ENCODE measurements at places on chromosomes 7 and 10. TPM values are rescaled to one million over a fixed set of nuclear protein-coding genes. Genes with fewer than 3 reads are reported as not detected.

The SPDYE18 gene
- 0.49 TPM for polyA plus RNA-seq

The NOS3 gene
- 12.5 TPM for polyA plus RNA-seq

DNA sequence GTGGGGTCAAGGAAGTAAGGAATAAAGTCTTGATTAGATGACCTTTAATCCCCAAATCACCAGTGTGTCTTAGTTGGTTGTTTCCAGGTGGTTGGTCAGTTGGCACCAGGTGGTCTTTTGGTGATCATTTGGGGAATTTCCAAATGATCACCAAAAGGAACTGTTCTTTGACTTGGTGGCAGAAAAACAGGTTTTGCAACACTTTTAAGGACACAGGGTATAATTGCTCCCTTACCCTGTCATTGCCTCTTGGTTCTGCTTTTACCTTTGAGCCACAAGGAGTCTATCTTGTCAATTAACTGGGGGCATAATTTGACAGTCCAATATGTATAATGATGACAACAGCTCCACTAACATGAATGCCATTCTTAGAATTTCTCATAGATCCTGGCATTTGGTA lies 104.2 kb downstream of the ADK start:
- no peak overlapping the region for H3K4me3 ChIP-seq
- no peaks in the 10 kb centered on the region for H3K36me3 ChIP-seq
- peaks cover 16% of the 10 kb centered on the region for H3K4me1 ChIP-seq
- no peak overlapping the region for H3K27ac ChIP-seq
- H3K27me3 ChIP-seq: no peaks in the 10 kb centered on the region

The LRIT1 gene
- not detected for polyA plus RNA-seq

The LRMDA gene
- polyA plus RNA-seq: 11.9 TPM

The SPDYE16 gene
- polyA plus RNA-seq: 0.61 TPM

The CALHM3 gene
- polyA plus RNA-seq: 1.5 TPM

DNA sequence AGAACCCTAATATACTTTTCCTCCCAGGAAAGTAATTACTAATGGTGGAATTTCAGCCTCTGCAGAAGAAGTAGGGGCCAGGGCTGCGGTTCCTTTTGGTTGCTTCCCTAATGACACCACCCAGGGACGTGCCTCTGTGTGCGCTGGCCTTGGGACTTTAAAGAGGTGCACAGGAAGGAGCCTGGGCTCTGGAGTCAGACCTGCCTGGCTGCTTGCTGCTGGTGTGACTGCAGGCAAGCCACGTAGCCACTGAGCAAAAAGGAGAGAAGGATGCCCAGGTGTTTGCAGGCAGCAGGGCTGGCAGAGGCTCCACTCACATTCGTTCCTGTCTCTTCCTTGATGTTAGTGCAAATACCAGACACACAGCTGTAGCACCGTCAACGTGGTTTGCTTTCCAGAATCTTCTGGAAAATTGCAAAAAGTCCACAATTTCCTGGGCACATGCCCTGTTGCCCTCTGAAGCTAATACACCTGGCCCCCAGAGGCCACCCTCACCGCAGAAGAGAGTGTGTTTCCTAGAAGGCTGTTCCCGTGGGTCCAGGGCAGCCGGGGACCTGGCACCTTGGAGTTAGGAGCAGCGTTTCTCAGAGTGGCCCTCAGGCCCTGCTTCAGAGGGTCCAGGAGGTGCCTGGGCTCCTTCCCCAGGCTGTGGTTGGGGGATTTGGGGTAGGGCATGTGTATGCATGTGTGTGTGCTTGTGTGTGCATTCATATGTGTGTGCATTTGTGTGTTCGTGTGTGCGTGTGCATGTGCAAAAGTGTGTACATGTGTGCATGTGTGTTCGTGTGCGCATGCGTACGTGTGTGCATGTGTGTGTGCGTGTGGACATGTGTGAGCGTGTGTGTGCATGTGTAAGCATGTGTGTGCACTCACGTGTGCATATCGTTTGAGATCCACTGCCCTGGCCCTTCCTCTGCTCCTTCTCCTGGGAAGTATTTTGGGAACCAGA lies 12.8 kb upstream of the PRKAG2 start:
- H3K27ac ChIP-seq: no peak overlapping the region
- no peaks in the 10 kb centered on the region for H3K27me3 ChIP-seq
- DNase-seq: no peak
- no peak overlapping the region for H3K4me3 ChIP-seq
- no peaks in the 10 kb centered on the region for H3K36me3 ChIP-seq

DNA sequence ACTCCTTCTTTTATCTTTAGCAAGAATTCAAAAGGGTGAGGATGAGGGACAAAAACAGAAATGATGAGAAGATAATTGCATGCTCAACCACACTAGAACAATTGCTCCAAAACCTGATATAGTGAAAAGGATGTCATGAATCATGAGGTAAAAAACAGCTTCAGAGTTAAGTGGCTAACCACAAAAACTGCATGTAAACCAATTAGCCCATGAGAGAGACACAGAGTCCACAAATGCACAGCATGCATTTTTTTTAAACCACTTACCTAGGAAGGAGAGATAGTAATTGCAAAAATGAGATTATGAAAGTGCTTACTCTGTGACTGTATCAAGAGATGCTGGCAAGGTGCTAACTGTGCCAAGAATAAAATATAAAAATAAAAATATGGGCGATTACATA lies 132.9 kb downstream of the MBL2 start:
- no peaks in the 10 kb centered on the region for H3K4me1 ChIP-seq
- no peak for DNase-seq
- H3K27me3 ChIP-seq: no peaks in the 10 kb centered on the region
- no peak overlapping the region for H3K4me3 ChIP-seq
- no peaks in the 10 kb centered on the region for H3K36me3 ChIP-seq

GRCh38 chr7:74362266-74362665 lies 73.1 kb downstream of the CLIP2 start:
- H3K4me1 ChIP-seq: no peaks in the 10 kb centered on the region
- no peak overlapping the region for H3K4me3 ChIP-seq
- H3K27ac ChIP-seq: no peak overlapping the region
- no peaks in the 10 kb centered on the region for H3K27me3 ChIP-seq
- no peak for DNase-seq

The H2BK1 gene
- not detected for polyA plus RNA-seq

GRCh38 chr7:69699931-69700330 lies 101.7 kb downstream of the AUTS2 start:
- H3K4me3 ChIP-seq: no peak overlapping the region
- H3K27ac ChIP-seq: no peak overlapping the region
- no peaks in the 10 kb centered on the region for H3K27me3 ChIP-seq
- no peak for DNase-seq
- no peaks in the 10 kb centered on the region for H3K4me1 ChIP-seq

DNA sequence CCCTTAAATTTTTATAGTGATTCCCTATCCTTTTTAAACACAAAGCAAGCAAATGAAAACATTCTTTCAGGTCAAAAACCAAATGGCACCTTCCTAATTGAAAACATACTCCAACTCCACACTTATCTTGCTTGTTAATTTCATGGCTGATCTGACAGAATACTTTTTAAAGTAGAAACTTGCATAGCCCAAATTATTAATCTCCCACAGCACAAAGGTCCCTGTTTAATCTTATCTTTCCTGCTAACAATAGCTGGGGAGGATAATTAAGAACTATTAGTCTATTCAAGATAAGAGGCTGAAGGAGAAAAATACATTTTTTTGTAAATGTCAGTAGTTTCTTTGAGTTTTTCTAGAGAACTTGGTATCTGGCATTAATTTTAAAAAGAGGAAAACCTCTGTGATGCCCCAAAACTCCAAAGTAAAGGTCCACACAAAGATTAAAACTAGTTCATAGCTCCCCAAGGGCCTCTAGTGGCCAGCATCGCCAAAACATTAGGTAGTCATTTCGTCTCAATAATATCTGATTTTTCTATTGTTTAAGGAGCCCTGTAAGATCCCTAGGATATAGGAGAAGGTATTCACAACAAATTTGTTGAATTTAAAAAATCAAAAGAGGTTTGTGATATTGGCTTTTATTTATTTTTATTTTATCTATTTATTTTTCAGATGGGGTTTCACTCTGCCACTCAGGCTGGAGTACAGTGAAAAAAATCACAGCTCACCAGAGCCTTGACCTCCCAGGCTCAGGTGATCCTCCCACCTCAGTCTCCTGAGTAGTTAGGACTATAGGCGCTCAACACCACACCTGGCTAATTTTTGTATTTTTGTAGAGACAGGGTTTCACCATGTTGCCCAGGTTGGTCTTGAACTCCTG lies 14.7 kb downstream of the CDNF start:
- no peaks in the 10 kb centered on the region for H3K36me3 ChIP-seq
- H3K4me3 ChIP-seq: no peak overlapping the region
- DNase-seq: no peak
- no peak overlapping the region for H3K27ac ChIP-seq

DNA sequence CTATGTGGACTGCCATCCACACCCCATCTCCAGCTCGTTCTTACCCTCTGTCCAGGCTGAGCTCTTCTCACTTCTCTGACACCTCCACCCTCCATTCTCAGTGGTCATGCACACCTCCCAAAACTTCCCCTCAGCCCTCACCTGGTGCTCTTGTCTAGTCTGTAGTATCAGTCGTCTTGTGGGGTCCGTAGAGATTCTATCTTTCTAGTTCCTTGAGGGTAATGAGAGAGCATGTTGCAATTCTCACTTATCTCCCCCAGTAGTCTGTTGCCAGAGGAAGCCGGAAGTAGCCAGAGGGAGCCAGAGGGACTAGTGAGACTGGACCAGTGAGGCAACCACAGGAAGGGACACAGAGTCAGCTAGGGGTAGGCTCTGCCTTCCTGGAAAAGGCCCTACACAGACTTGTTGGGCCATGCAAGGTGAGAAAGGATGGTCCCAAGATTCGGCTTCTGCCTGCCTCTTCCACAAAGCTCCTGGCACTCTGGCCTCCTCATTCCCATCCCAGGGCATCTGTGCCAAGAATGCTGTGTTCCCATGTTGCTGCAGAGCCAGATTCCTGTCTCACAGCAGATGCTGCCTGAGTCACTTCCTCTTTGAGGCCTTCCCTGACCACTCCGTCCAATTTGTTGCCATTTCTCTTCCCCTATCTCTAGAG lies 50.6 kb upstream of the DUSP5 start:
- DNase-seq: no peak
- H3K27me3 ChIP-seq: no peaks in the 10 kb centered on the region
- no peak overlapping the region for H3K4me3 ChIP-seq
- H3K36me3 ChIP-seq: no peaks in the 10 kb centered on the region
- H3K4me1 ChIP-seq: no peaks in the 10 kb centered on the region

DNA sequence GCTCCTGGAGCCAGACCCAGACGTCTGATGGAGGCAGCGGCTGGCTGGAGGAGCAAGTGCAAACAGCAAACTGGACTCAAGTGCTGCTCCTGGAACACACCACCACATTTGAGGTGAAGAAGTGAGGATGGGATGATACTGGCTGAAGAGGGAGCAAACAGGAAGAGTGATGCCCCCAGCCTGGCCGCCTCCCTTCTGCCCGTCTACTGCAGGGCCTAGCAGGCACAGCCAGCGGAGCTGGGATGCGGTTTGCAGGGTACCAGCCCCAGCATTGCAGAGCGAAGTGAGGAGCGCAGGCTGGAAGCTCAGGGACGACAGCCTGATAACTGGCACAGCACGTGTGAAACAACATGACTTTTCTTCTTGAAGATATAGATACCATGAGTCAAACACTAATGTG lies 111.8 kb upstream of the ZNF32 start:
- no peak overlapping the region for H3K4me3 ChIP-seq
- H3K4me1 ChIP-seq: no peaks in the 10 kb centered on the region
- no peaks in the 10 kb centered on the region for H3K36me3 ChIP-seq
- H3K27ac ChIP-seq: no peak overlapping the region

Data from pancreas (tissue), 10 donors.